Activated gamma-delta T cell (primary cell): ENCODE measurements at places on chromosomes 12 and 14.

GRCh38 chr12:4448371-4448940, 2.8 kb upstream of the FGF6 start:
- no peak for DNase-seq

- DNase-seq = no peak
Measured at GRCh38 chr12:15751741-15752140, 37.4 kb downstream of the EPS8 start.

DNA sequence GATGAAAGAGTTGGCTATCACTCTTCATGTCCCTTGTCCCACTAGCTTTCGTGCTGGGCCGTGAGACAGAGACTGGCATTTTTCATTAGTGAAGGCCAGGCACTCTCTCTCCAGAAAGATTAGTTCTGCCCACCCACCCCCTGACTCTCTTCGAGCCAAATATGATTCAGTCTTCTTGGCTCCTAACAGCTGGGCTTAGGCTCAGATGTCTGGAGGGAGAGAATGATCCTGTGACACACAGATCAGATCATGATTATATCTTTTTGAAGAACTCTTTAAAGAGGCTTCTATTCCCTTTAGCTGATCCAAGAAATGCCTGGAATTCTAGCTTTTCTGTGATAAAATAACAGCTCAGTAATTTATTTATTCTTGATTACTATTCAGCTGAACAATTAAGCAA, 5.2 kb upstream of the GNG2 start:
- no peak for DNase-seq

GRCh38 chr14:100803226-100803625, 22.7 kb upstream of the MEG3 start:
- no peak for DNase-seq

- no peak for DNase-seq
Measured at GRCh38 chr14:60250257-60251035, 1.4 kb downstream of the PPM1A start.

DNA sequence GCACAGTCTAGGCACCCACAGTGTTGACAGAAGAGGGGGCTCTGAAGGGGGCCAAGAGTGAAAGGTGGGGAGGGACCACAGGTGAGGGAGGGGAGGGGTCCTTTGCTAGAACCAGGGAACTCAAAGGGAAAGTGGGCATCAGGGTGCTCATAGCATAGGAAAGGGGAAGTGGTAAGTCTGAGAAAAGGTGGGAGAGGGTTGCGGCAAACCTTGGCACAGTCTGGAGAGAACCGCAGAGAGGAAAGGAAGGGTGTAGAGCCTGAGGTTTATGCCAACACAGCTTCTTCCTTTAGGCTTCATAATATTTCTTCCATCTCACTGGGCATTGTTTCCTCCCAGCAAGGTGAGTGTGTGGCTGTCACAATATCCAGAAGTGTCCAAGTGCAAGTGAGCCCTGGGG, 11.5 kb upstream of the PLEK2 start:
- DNase-seq = no peak

GRCh38 chr12:131063413-131063812, 109.7 kb downstream of the ADGRD1 start:
- DNase-seq = no peak

GRCh38 chr14:105249182-105250007, 1.1 kb downstream of the BTBD6 start:
- DNase-seq = no peak

- DNase-seq = no peak
Measured at GRCh38 chr12:19006626-19007137, 122.9 kb upstream of the PLEKHA5 start.

- DNase-seq = no peak
Measured at GRCh38 chr12:27673101-27673718, 23.0 kb upstream of the REP15 start.

GRCh38 chr12:47841910-47842309, 22.2 kb upstream of the HDAC7 start:
- no peak for DNase-seq

- DNase-seq = no peak
Measured at GRCh38 chr12:61563665-61564450, 696.3 kb upstream of the USP15 start.

GRCh38 chr12:126742241-126742641, 1524.7 kb upstream of the TMEM132C start:
- DNase-seq = no peak

DNA sequence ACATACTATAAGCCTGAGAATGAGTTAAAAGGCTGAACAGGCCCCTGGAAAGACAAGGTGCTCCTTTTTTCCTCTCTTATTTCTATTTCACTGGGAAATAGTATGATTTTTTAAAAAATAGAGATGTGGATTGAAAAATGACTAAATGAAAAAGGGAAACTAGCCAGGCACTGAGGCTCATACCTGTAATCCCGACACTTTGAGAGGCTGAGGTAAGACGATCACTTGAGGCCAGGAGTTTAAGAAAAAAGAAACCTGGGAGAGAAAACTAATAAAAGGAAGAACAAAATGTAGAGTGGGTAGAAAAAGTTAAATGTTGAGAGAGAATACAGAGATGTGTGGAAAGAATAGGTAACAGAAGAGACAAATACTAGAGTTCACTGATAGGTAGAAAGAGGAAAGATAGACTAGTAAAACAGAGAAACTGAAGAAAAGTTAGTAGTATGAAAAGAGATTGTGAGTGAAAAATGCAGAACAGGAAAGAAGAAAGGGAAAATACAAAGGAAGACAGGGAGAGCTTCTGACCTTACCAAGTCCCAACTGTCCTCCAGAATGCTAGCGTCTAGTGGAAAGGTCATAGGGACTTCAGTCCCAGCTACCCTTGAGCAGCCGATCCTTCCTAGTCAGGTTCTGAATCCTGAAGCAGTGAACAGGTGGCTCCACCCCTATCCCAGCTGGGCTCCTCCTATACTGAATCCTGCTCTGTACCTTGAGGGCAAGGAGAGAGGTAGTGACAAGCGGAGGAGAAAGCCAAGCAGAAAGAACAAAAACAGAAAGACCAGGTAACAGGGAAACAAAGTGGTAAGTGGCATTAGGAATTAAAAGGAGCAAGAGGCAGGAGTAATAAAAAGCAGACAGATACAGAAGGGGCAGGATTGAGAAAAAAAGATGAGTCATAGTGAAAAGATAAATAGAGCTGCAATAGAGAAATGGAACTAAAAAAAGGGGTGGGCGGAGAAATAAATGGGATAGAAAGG, 7.3 kb downstream of the TMEM116 start:
- DNase-seq = no peak

DNA sequence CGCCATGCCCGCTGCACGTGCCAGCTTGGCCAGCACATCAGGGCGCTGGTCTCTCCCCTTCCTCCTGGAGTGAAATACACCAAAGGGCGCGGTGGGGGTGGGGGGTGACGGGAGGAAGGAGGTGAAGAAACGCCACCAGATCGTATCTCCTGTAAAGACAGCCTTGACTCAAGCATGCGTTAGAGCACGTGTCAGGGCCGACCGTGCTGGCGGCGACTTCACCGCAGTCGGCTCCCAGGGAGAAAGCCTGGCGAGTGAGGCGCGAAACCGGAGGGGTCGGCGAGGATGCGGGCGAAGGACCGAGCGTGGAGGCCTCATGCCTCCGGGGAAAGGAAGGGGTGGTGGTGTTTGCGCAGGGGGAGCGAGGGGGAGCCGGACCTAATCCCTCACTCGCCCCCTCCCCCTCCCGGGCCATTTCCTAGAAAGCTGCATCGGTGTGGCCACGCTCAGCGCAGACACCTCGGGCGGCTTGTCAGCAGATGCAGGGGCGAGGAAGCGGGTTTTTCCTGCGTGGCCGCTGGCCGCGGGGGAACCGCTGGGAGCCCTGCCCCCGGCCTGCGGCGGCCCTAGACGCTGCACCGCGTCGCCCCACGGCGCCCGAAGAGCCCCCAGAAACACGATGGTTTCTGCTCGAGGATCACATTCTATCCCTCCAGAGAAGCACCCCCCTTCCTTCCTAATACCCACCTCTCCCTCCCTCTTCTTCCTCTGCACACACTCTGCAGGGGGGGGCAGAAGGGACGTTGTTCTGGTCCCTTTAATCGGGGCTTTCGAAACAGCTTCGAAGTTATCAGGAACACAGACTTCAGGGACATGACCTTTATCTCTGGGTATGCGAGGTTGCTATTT, 914 bp upstream of the CCND2 start:
- peak; percentile 76 for DNase-seq

DNA sequence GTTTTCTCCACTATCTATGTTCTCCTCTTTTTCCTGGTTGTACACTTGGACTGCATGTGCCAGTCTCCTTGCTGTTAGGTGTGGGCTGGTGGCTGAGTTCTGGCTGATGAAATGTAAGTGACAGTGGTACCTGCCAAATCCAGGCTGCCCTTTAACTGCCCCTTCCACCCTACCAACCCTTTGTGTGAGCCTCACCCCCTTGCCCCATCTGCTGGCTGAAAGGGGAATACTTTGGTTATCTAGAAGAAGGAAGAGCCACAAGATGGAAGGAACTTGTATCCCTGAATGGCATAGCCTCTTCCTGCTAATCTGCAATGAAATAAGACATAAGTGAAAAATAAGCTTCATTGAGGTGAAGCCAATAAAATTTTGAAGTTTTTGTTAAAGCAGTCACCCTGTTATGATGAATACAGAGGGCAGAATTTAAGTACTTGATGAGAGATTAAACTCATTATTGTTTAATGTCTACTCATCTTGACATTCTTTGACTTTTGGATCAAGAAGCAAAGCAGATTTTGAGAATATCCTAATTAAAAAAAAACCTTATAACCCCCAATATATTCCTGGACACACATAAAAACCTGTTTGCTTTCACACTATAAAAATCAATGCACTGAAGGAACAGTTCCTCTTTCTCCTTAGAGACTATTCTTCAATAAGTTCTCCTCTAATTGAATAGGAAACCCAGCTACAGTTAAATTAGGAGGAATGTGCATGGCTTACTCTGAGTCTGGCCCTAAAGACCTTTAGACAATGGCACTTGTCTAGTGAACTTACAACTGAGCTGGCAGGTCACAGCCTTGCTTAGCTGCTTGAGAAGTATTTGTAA, 262.6 kb upstream of the BTG1 start:
- DNase-seq = no peak

GRCh38 chr14:102164241-102164641, 24.5 kb downstream of the WDR20 start:
- no peak for DNase-seq

DNA sequence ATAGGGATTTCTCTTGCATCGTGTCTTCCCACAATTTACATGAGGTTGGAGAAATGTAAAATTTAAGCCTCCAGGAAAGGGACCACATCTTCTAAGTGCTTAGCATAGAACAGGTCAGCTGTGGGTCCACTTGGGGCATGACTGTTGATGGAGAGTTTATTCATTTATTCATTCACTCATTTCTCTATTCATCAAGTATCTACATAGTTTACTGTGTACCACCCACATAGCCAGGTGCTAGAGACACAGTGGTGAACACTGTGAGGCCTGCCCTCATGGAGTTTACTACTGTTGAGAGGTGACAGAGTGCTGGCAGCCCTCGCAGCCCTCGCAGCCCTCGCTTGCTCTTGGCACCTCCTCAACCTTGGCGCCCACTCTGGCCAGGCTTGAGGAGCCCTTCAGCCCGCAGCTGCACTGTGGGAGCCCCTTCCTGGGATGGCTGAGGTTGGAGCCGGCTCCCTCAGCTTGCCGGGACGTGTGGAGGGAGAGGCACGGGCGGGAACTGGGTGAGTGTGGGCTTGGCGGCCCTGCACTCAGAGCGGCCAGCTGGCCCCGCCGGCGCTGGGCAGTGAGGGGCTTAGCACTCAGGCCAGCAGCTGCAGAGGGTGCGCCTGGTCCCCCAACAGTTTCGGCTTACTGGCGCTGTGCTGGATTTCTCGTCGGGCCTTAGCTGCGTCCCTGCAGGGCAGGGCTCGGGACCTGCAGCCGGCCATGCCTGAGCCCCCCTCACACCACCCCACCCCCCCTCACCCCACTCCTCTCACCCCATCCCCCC, 1.7 kb upstream of the JPH4 start:
- DNase-seq = no peak

- DNase-seq = no peak
Measured at GRCh38 chr12:47408171-47408871, 297.5 kb downstream of the RPAP3 start.

DNA sequence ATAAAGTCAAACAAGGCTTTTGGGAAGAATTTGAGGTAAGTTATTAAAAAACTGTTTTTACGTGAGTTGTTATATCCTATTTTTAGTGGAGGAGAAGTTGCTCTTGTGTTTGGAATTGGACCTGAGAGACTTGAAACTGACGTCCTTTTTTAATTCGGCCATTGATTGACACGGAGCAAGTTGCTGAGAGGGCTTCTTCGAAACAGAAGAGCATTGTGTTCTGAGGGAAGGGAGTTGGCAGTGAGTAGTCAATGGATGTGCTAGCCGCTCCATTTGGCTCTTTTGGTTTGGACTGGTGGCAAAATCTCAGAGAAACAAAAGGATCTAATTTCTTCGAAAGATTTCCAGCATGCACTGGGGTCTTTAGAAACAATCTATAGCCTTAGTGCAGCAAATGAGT, 37.3 kb downstream of the PTPN11 start:
- no peak for DNase-seq

GRCh38 chr12:120872487-120872886, 31.7 kb downstream of the SPPL3 start:
- no peak for DNase-seq

DNA sequence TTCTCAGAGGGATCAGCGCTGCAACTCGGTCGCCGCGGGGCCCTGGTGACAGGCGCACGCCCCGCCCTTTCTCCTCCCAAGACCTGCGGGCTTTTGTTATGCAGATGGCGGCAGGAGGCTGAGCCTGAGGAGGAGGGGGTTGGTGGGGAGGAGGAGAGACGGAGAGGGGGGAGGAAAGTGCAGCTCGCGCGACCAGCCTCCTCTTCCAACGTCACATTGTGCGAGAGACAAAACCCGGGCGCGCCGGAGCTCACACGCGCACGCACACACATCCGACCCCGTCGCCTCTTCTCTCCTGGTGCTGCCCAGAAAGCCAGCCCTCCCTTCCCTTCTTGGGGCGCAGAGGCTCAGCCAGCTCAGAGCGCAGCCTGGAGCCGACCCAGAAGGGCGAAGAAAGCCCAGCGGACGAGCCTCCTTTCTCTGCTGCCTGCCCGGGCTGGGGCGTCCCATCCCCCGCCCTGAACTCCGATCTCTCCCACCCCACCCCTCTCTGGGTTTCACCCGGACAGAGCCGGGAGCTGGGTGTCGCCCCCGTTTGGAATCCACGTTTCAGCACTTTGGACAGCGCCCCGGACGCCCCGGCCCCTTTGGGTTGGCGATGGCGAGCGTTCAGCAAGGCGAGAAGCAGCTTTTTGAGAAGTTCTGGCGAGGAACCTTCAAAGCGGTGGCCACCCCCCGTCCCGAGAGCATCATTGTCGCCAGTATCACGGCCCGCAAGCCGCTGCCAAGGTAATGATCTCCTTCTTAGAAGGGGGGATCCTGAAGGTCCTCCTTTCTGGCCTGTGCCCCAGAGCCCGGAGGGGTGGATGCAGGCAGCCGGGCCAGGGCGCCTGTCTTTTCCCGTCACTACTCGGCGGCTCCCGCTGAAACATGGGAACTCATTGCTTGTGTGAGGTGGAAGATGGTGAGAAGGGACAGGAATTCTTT, at the start of gene SRRM4:
Gene SRRM4 (plus strand): TSS at position 257 of the 927 bp plus-strand sequence. CDS start 342 bp downstream, at position 599.
- no peak for DNase-seq

DNA sequence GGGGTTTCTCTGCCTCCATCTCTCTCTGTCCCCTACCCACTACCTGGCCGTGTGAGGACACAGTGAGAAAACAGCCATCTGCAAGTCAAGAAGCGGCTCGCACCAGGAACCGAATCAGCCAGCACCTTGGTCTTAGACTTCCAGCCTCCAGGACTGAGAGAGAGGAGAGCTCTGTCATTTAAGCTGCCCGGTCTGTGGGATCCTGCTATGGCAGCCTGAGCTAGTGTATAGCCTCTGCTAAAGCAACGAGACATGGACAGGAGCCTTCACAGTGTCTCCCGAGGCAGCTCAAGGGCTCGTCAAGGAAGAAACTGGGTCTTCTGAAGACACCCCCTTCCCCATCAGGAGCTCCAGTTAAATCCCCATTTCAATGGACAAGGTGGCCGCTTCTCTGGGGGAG, 185.5 kb downstream of the PIWIL1 start:
- no peak for DNase-seq
